Sciatic nerve (tissue), 2 donors: ENCODE measurements at places on chromosomes 2 and 18.

GRCh38 chr2:202541137-202541536, 93.6 kb upstream of the FAM117B start:
- DNase-seq, result no peak

- peak; percentile 26 for DNase-seq
Observed at GRCh38 chr2:30721241-30721640, 86.0 kb downstream of the CAPN13 start.

DNA sequence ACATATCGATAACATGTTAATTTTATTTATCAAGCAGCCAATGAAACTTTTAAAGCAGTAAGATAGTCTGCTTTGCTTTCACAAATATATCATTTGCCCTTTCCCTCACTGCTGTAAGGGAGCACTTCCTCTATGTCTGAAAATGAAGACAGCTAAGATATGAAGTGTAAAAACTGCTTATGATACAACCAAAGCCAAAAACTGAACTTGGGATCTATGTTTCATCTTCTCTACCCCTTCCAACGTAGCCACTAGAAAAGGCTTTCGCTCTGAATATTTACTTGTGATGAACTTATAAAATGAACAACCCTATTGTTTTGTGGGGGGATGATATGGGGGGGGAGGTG, 140.3 kb downstream of the TCF4 start:
- DNase-seq, result no peak

GRCh38 chr2:209463226-209463625, 39.4 kb downstream of the MAP2 start:
- DNase-seq, result no peak

DNA sequence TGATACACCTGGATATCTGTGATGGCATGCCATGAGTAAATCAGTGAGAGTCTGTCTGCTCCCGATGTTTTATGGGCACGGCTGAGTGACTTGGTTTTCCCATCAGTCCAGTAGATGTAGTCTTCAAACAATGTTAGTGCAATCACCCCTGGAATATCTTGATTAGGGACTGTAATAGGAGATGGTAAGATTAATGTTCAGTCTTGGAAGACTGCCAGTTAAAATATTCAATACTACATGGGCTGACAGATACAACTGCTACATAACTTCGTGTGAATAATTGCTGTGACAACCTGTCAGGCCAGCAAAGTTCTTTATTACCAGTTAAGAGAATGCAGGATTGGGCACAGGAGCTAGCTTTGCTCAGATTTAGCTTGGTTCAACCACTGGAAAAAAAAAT, 1673.3 kb downstream of the LRP1B start:
- no peak for DNase-seq

GRCh38 chr2:191474464-191474863, 203.5 kb upstream of the NABP1 start:
- DNase-seq, result no peak

- DNase-seq, result no peak
Observed at GRCh38 chr2:84495539-84496146, 20.7 kb upstream of the DNAH6 start.

GRCh38 chr2:105787376-105788318, 42.9 kb downstream of the NCK2 start:
- no peak for DNase-seq

DNA sequence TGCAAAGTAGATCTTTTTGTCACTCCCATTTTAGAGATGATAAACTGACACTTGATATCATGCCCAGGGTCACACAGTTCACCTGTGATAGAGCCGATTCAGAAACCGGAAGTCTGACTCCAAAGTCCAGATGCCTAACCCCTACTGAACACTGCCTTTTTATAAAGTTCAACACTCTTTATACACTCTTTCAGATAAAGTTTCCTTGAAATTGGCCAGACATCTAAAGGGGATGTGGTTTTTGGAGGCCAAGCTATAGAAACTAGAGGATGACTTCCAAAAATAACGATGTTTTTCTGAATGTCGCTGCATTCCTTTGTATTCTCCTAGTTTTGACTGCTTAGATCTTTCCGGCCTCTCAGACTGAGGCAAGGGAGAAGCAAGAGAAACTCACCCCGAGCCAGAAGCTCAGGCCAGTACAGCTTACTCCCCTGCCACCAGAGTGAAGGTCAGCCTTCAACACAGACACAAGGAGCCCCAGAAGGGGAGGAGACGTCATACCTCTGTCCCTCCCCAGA, 61.8 kb downstream of the NRP2 start:
- no peak for DNase-seq

GRCh38 chr2:237618449-237618848, 8.9 kb upstream of the LRRFIP1 start:
- DNase-seq, result no peak

DNA sequence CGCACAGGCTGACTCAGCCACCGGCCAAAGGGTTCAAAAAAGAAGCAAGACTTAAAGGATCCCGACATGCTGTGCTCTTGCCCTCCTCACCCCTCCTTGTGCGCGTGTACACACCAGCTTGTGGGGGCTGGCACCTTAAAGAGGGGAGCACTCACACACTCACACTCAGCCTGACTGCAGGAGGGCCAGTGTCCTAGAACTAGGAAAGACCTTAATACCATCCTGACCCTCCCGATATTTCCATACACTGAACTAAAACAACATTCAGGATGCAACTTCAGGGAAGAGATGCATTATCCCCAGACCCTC, 5.6 kb downstream of the PKDCC start:
- DNase-seq, result no peak

- no peak for DNase-seq
Observed at GRCh38 chr18:44227501-44227900, 453.2 kb upstream of the SETBP1 start.

DNA sequence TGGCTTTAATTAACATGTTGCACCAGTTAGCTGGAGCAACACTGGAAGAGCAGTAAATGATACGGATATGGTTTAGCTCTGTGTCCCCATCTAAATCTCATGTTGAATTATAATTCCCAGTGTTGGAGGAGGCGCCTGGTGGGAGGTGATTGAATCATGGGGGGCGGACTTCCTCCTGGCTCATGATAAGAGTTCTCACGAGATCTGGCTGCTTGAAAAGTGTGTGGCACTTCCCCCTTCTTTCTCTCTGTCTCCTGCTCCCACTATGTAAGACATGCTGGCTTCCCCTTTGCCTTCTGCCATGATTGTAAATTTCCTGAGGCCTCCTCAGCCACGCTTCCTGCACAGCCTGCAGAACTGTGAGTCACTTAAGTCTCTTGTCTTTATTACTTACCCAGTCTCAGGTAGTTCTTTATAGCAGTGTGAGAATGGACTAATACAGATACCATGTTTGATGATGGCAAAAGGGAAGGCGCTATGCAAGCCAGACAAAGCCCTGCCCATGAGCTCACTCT, 963.6 kb downstream of the SOCS6 start:
- DNase-seq, result no peak

GRCh38 chr18:35029103-35029502, 12.1 kb upstream of the MAPRE2 start:
- DNase-seq, result no peak

DNA sequence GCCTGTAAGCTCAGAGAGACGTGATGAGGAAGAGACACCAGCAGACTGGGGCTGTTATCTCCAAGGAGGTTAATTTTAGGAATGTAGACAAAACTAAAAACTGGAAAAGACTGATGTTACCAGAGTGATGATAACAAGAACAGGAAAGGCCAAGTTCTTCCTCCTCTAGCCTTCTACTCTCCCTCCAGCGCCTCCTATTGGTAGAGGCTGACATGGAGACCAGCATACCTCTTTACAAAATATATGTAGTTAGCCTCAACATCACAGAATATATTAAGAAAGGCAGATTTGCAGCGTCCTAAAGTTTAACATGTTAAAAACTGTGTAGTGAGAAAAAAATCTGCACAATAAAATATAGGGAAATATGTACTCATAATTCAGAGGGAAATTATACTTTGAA, 66.0 kb downstream of the TCF4 start:
- no peak for DNase-seq

GRCh38 chr2:70947556-70948184, 12.0 kb downstream of the ATP6V1B1 start:
- DNase-seq, result peak; percentile 31

- DNase-seq, result no peak
Observed at GRCh38 chr2:226943862-226944620, 108.2 kb downstream of the RHBDD1 start.

GRCh38 chr2:221120643-221121042, 451.5 kb downstream of the EPHA4 start:
- DNase-seq, result no peak

DNA sequence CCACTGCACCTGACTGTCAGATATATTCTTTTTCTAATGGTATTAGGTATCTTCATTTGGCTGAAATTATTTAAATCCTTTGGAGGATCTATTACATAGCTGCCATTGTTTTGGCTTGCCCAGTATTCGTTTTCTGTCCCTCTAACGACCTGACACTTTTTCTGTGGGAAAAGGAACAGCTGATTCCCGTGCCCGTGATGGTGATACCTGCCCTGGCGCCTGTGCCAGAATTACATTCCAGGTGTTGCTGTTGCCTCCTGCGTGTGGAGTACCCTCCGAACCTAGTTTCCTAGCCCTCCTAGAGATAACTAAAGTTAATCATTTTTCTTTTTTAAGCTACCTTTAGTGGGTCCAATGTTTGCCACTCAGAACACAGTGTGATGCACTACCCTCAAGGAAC, 14.0 kb downstream of the HOXD1 start:
- no peak for DNase-seq

DNA sequence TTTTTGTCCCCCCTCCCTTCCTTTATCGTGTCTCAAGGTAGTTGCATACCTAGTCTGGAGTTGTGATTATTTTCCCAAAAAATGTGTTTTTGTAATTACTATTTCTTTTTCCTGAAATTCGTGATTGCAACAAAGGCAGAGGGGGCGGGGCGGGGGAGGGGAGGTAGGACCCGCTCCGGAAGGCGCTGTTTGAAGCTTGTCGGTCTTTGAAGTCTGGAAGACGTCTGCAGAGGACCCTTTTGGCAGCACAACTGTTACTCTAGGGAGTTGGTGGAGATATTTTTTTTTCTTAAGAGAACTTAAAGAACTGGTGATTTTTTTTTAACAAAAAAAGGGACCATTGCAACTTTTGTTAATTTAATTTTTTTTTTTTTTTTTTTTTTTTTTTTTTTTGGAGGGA, 2.1 kb downstream of the SOX11 start:
- DNase-seq, result no peak

GRCh38 chr2:104848526-104848925, 5.4 kb upstream of the POU3F3 start:
- no peak for DNase-seq

DNA sequence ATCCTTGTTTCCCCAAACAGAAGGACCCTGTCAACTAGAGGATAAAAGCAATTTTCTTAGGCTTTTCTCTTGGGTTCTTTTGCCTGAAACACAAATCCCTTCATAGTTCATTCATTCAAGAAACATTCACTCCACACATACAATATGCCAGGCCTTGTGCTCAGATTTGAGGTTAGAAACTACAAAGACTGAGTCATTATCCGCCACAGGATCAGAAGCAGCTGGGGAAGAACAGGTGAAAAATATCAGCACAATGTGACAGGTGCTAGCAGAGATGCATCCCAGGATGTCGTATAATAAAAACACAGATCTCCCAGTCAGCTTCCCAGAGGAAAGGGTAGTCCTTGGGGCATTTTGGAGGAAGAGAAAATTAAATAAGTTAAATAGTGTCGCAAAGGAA, 172.4 kb downstream of the LRATD1 start:
- no peak for DNase-seq

DNA sequence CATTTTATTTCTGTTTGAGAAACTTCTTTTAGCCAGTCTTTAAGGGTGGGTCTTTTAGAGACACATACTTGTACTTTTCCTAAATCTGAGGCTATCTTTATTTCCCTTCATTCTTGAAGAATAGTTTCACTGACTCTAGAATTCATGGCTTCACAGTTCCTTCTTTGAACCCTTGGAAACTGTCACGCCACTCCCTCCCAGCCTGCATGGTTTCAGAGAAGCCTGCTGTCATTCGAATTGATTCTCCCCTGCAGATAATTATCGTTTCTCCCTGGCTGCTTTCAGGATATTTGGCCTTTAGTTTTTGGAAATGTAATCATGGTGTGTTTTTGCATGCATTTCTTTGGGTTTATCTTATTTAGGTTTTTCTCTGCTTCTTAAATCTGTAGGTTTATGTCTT, 72.0 kb upstream of the REV1 start:
- no peak for DNase-seq

DNA sequence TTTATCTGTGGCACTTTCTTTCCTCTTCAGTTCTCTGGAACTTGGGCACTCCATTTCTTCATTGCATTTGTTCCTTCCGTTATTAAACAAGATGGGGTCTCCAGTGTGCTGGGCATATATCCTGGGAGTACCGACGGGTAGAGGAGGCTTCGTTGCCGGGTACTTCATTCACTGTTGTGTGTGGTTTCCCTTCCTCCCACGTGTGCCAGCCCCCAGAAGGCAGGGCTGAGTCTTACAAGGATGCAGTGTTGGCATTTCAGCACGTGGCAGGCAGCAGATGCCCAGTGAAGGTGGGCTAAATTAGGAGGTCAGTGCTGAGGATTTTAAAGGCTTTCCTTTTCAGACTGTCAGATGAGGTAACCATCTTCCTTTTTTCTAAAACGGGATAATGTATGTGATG, 58.6 kb downstream of the MGAT5 start:
- no peak for DNase-seq

DNA sequence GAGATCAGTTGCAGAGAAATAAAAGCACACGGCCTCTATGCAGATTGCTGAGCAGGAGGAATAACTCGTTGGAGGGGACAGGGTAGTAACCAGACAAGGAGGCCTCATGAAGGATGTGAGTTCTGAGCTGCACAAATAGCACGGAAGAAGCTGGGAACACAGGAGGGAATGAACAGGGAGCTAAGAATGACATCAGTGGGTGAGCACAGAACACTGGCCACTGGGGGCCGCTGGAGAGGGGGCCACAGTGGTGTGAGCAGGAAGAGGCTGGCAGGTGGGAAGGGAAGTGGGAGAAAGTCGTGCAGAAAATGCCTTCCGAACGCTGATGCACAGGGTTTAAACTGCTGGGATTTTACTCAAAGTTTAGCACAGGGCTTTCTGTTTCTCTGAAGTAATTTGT, 61.0 kb downstream of the ZAP70 start:
- no peak for DNase-seq

DNA sequence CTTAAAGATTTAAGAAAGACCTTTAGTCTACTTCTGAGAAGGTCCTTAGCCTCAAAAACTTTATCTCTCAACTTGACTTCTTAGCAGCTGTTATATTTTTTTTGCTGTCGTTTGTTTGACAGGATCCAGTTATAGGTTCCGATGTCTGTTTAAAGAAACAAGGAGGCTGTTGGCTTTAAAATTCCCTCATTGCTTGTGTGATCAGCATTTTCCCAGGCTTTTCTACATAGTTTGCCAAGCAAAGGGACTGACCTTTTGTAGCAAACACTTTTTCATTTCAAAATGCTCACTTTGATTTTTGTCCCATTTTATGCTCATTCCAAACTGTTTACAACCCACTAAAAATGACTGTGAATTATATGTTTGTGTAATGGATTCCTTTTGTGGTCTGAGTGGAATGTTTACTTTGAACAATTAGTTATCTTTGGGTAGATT, 394.9 kb downstream of the ARHGAP15 start:
- no peak for DNase-seq

GRCh38 chr2:199707593-199708185, 143.3 kb downstream of the FTCDNL1 start:
- DNase-seq, result no peak

GRCh38 chr2:201973305-201973928, 60.2 kb upstream of the FZD7 start:
- DNase-seq, result no peak

GRCh38 chr18:59576541-59577385, 120.5 kb downstream of the CCBE1 start:
- DNase-seq, result no peak

GRCh38 chr2:17804358-17804757, 11.9 kb upstream of the MSGN1 start:
- DNase-seq, result no peak

GRCh38 chr2:223093436-223094241, 41.6 kb downstream of the KCNE4 start:
- DNase-seq, result peak; percentile 79
